ENCODE measurements at places on chromosomes 3 and 15.

DNA sequence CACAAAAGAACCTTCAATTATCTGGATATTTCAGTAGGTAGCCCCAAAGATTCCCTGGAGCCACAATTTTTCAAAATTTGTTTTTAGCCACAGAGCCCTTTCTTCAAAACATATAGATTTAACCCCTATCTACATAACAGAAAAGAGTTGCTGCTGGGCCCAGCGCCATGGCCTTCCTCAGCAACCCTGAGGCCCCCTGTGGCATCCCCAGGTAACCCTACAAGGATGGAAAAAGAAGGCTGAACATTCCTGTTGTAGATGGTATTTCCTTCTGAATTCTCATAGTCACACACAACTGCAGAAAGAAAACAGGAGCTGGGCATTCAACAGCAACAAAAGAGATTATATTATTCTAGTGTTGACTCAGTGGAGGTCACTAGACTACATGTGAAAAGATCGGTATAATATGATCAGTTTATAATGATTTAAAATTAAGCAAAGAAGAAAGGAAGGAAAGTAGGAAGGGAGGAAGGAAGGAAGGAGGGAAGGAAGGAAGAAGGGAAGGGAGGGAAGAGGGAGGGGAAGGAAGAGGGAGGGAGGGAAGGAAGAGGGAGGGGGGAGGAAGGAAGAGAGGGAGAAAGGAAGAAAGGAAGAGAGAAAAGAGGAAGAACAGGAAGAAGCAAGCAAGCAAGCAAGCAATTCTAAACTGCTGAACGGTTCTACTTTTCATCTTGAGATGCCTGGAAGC is 342.5 kb upstream of the NR2F2 start:
- no peak overlapping the region for H3K27ac ChIP-seq
- H3K27me3 ChIP-seq: no peaks in the 10 kb centered on the region
- no peak for DNase-seq
- no peak overlapping the region for H3K4me3 ChIP-seq
- H3K4me1 ChIP-seq: no peaks in the 10 kb centered on the region

GRCh38 chr15:93414576-93415231 is 325.7 kb upstream of the RGMA start:
- H3K36me3 ChIP-seq: no peaks in the 10 kb centered on the region
- no peak for DNase-seq
- peaks cover 14% of the 10 kb centered on the region for H3K4me1 ChIP-seq
- no peak overlapping the region for H3K27ac ChIP-seq
- no peak overlapping the region for H3K4me3 ChIP-seq

- H3K36me3 ChIP-seq: peaks cover 5% of the 10 kb centered on the region
- H3K4me1 ChIP-seq: peaks cover 5% of the 10 kb centered on the region
- H3K27ac ChIP-seq: no peak overlapping the region
- H3K4me3 ChIP-seq: no peak overlapping the region
- H3K27me3 ChIP-seq: no peaks in the 10 kb centered on the region
Measured at GRCh38 chr3:30549600-30549999, 56.8 kb upstream of the TGFBR2 start.

DNA sequence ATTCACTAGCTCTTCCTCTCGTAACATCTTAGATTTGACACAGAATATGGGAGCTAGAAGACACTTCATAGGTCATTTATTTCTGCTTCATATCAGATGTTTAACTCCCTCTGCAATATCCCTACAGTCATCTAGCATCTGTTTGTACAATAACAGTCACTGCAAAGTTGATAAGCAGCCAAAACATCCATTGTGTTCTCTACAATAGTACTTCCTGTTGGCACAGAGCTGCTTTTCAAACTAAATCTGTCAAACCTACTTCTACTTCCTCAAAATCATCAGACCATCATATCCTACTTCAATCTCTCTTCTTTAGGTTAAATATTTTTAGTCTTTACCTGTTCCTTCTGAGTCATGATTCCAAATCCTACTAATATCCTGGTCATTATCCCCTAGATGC is 233.2 kb downstream of the FGF12 start:
- H3K4me1 ChIP-seq: no peaks in the 10 kb centered on the region
- no peaks in the 10 kb centered on the region for H3K36me3 ChIP-seq
- no peak for DNase-seq
- H3K27me3 ChIP-seq: no peaks in the 10 kb centered on the region

- H3K36me3 ChIP-seq: no peaks in the 10 kb centered on the region
- H3K27me3 ChIP-seq: no peaks in the 10 kb centered on the region
- H3K27ac ChIP-seq: no peak overlapping the region
- no peak for DNase-seq
- no peaks in the 10 kb centered on the region for H3K4me1 ChIP-seq
Measured at GRCh38 chr3:132972333-132972732, 65.9 kb upstream of the TMEM108 start.

DNA sequence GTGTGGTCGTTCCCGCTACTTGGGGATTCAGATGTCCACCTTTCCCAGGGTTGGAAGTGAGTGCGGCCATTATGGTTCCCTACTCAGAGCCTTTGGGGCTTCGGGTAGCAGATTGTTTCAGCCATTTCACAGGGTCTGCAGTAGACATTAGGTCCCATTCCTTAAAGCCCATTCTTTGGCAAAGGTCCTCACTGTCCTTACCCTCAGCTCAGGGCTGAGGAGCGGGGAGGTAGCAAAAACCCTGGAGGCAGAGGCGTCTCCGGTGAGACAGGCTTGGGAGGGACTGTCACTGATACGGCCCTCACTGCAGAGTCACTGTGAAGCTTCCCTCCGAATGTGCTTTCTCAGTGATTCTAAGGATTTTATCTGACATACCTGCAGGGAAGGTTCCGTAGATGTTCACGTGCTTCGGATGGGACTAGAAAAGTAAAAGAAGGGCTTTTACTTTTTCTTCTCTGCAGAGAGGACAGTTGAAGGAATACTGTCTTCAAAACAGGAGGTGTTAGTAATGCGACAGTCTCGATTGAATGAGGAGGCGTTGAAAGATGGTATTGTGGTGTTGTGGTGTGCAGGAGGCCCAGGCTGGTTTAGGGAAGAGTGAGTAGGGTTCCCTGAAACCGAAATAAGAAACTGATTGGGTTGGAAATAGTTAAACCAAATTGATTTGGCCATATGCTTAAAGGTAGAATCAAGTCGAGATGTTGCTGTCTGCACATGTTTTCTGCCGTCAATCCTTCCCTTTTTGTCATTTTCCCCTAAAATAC is 630 bp downstream of the ATP6V1A start:
- no peak for DNase-seq
- H3K27ac ChIP-seq: peak overlapping the region; percentile 99
- H3K4me1 ChIP-seq: peaks cover 3% of the 10 kb centered on the region
- peak overlapping the region; percentile 99 for H3K4me3 ChIP-seq

GRCh38 chr3:105513042-105513441 is 146.3 kb downstream of the ALCAM start:
- H3K4me3 ChIP-seq: no peak overlapping the region
- H3K27me3 ChIP-seq: no peaks in the 10 kb centered on the region
- H3K36me3 ChIP-seq: no peaks in the 10 kb centered on the region

DNA sequence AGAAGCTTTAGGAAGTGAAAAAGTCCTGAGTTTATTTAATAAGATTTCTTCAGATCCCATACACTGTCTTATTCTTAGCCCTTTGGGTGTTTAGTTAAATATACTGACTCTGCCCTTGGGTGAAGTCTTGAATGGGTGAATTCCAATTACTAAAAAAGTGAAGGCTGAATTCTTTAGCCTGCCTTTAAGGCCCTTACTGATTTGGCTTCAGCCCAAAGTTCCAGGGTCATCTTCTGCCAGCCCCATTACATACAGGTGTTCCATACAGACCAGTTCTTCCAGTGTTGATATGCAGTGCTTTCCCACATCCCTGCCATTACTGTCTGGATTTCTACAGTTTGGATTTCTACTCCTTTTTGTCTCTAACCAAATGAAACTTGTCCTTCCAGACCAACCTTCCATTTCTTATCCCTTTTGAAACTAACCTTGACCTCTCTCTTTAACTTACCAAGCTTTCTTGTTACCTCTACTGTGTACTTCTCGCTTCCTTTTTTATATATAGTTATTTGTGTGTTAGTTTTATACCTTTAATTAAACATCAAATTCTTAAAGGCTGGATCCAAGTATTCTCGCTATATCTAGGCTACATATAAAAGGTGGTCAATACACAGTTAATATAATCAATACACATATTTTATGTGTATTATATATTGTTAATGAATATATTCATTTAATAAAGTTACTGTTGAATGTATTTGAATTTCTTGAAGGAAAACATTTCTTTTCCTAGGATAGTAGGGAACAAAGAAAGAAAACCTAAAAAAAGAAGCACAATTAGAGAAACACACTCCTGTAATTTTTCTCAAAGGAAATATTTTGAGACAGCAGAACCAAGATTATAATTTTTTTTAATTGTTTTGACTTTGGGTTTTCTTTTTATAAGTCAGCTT is 15.0 kb downstream of the MBNL1 start:
- no peak overlapping the region for H3K4me3 ChIP-seq
- H3K27ac ChIP-seq: no peak overlapping the region
- no peak for DNase-seq
- H3K4me1 ChIP-seq: peaks cover 20% of the 10 kb centered on the region

GRCh38 chr15:93943586-93943985 is 287.8 kb upstream of the MCTP2 start:
- peaks cover 3% of the 10 kb centered on the region for H3K4me1 ChIP-seq
- no peaks in the 10 kb centered on the region for H3K36me3 ChIP-seq
- H3K27me3 ChIP-seq: no peaks in the 10 kb centered on the region
- DNase-seq: no peak
- H3K27ac ChIP-seq: no peak overlapping the region
